ENCODE measurements at places on chromosomes 12 and 14. TPM values are rescaled to one million over a fixed set of nuclear protein-coding genes. Genes with fewer than 3 reads are reported as not detected.

Gene CAMKK2
- total RNA-seq, result 39.4 TPM

Gene DEGS2
- total RNA-seq, result 1.5 TPM

- no peak for DNase-seq
These were observed 6.8 kb downstream of the TTC8 start for GRCh38 chr14:88831284-88831683.

DNA sequence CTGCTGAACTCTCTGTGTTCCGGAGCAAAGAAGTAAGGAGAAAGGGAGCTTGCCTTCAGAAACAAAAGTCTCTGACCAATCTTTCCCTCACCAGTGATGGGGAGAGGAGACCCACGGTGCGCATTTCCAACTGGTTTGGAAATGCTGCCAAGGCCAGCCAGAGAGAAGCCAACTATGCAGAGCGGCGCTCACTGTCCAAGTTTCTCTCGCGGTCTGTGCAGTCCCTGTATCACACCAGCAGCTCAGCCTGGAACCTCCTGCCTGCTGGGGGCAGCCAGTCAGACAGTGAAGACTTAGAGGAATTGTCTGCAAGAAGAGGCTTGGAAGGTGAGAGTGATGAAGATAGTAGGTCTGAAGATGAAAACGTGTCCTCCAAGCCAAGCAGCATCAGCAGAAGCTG is 206.2 kb downstream of the NAV3 start:
- no peak for DNase-seq

DNA sequence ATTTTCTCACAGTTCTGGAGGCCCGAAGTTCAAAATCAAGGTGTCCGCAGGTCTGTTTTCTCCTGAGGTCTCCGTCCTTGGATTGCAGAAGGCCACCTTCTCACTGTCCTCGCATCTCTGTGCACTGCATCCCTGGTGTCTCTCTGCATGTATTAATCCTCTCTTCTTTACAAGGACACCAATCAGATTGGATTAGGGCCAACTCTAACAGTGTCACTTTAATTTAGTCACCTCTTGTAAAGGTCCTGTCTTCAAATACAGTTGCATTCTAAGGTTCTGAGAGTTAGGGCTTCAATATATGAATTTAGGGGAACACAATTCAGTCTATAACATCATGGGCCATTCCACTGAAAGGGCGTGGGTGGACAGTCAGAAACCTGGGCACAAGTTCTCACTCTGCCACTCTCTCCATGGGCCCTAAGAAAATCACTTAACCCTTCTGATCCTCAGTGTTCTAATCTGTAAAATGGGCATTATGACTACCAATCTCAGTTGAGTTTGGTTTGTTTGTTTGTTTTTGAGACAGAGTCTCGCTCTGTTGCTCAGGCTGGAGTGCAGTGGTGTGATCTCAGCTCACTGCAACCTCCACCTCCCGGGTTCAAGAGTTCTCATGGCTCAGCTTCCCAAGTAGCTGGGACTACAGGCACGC is 41.6 kb upstream of the FGD4 start:
- DNase-seq, result no peak

- DNase-seq, result no peak
These were observed 281.6 kb downstream of the SLC6A15 start for GRCh38 chr12:84631020-84631419.

GRCh38 chr12:76536546-76536945 is 23.0 kb downstream of the OSBPL8 start:
- DNase-seq, result no peak

Measured in Caki2 (cell line).